Activated CD4-positive, alpha-beta T cell treated with anti-CD3 and anti-CD28 coated beads, Interleukin-2, amount 10 ng/mL, durations not matched to agents 7 days and 5 days (primary cell): ENCODE measurements at places on chromosomes 11 and 22.

DNA sequence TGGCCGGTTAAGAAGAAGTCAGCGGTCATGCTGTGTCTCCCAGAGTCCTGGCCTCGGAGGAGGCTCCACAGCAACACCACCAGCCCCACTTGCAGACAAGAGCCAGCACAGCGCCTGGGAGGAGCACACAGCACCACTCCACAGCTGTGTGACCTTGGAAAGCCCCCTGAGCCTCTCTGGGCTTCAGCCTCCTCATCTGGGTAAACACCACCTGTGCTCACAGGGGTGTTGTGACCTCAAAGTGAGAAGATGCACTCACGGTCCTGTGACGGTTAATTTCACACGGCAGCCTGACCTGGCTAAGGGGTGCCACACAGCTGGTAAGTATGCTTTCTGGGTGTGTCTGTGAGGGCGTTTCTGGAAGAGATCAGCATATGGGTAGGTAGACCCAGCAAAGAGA lies 54.7 kb downstream of the PHF21B start:
- no peak for DNase-seq

DNA sequence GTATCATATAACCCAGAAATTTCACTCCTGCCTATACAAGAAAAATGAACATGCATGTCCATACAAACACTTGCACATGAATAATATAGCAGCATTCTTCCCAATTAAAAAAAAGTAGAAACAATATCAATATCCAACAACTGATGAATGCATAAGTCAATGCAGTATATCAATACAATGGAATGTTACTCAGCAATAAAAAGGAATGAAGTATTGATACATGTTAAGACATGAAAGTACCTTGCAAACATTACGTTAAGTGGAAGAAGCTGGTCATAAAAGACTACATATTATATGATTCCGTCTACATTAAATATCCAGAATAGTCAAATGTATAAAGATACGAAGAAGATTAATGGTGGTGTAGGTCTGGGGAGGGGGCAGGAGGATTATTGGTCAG lies 73.9 kb upstream of the DRD2 start:
- no peak for DNase-seq

GRCh38 chr22:20012741-20013331 lies 3.8 kb downstream of the ARVCF start:
- DNase-seq = no peak

- DNase-seq = no peak
Observed at GRCh38 chr11:70463478-70464255, 65.3 kb downstream of the CTTN start.

DNA sequence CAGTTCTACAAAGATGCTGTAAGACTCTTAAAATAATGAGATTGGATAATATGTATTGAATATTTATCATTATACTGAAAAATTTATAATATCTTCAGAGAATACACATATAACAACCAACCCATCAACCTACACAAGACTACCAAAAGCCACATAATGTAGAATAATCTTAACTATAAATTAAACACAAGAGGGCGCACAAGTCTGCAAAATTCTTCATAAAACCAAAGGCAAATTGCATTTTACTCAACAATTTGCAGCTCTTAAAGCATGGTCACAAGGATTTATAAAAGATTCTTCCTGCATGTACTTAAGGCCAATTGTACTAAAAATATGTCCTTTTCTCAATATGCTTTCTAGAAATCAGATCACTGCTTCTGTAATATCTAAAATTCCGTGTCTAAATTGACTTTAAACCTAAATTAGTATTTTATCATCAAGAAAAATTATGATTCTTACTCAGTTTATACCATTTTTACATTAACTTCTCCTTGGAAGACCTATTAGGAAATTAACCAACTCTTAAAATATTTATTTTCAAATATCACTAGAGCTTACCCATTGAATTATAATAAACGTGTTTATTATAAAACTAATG lies 79.0 kb downstream of the TTC28 start:
- peak; percentile 56 for DNase-seq

DNA sequence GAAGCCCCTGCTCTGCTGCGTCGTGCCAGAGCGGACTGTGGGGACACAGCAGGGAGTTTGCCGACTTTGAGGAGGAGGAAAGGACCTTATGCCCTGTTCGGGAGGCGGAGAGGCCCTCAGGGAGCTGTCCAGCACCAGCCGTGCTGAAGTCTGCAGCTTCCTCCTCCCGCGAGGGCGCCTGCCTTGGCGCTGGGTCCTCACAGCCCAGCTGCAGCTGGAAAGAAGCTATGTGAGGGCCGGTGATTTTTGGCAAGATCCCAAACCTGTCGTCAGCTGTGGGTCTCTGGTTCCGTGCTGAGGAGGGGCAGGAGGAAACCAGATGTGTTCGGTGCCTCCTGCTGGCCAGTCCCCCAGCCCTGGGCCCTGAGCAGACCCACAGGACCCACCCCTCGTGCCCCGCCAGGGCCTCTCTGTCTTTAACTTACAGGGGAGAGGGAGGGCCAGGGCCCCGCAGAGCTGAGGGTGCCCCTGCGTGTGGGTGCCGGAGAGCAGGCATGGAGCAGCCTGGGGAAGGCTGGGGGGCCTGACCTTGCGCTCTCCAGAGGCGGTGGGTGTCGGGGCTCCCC lies 12.0 kb downstream of the BRSK2 start:
- DNase-seq = peak; percentile 65
